ENCODE measurements at places on chromosomes 7 and 10.
A peak's percentile ranks its signal among the peaks of the same experiment; 100 is the strongest.

DNA sequence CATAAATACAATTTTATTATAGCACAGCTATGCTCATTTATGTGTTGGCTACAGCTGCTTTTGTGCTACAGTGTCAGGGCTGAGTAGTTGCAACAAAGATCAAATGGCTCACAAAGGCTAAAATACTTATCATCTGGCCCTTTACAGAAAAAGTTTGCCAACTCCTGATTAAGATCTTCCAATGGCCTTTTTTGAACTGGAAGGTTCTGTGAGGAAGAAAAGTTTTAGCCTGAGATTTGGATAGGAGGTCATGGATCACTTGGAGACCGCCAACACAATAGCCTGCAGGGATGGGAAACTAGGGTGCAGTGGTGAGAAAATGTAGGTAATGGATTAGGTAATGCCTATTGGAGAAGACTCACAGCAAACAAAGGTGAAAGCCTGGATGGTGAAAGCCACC, 169.8 kb downstream of the NOC3L start:
- no peak for DNase-seq

DNA sequence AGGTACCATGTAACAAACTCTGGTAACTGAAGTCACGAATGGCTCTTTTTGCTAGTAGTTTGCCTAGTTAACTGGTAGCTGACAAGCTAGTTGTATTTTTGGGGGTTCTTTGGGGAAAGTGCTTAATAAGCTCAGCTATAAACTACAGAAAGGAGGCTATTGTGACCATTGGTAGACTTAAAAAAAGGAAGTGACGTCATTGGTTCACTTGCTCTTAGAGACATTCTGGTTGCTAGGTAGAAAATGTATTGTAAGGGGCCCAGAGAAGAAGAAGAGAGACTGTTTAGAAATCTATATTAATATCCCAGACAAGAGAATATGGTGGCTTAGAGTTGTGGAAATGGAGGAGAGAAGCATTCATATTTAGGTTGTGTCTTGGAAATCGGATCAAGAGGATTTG, 103.0 kb downstream of the NXPH1 start:
- no peak for DNase-seq

GRCh38 chr10:92691591-92692079, 1.9 kb downstream of the HHEX start:
- peak; percentile 72 for DNase-seq

DNA sequence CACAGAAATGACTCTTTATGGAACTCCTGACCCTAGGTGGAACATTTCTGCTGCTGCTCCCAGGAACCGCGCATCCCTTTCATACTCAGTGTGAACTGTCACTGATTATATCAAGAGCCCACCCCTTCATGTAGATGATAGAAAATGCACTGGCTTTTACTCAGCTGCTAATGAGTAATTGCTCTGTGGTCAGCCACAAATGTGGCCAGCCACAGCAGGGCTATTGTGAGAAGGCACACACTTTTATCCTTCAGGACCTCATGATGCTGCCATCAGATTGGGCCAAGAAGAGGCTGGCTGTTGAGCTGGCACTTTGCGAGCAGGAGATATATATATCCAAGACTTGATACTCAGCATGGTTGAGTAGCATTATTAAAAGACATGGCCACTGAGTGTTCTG, 124.7 kb downstream of the CFAP58 start:
- DNase-seq, result no peak

- no peak for DNase-seq
These were observed 234.1 kb upstream of the KIAA1217 start for GRCh38 chr10:23974746-23975272.

GRCh38 chr7:41403291-41403690, 299.6 kb downstream of the INHBA start:
- DNase-seq, result no peak

GRCh38 chr10:95343573-95343972, 52.8 kb upstream of the PDLIM1 start:
- no peak for DNase-seq

DNA sequence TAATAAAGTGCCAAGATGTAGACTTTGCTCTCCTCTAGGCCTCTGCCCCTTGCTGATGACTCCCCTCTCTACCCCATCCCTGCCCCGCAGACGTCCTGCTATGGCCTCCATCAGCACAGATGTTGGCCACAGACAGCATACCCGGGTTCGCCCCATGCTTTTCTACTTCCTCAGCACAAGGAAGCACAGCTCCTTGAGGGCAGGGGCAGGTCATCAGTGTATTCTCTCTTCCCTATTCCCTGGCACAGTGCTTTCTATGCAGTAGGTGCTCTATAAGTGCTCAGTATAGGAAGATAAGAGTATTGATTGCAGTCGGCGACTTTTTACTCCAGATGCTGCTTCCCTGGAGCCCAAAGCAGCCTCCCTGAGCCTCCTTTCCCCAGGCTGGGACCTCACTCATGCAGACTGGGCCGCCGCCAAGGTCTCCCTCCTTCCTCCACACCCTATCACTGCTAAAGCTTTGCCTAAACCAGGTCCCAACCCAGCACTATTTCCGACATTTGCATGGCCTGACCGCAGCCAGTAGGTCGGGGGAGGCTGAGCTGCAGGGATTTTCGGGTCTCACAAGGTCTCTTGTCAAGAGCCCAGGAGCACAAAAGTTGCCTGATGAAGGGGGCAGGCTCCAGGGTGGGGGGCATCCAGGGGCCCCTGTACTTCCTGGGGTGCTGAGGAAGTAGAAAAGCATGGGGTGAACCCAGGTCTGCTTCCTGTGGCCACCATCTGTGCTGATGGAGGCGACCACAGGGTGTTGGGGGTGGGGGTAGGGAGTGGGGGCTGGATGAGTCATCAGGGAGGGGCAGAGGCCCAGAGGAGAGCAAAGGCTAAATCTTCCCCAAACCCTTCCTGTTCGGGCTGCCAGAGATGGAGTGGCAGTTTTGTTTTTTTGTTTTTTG, 8.0 kb downstream of the CALHM3 start:
- DNase-seq, result no peak

DNA sequence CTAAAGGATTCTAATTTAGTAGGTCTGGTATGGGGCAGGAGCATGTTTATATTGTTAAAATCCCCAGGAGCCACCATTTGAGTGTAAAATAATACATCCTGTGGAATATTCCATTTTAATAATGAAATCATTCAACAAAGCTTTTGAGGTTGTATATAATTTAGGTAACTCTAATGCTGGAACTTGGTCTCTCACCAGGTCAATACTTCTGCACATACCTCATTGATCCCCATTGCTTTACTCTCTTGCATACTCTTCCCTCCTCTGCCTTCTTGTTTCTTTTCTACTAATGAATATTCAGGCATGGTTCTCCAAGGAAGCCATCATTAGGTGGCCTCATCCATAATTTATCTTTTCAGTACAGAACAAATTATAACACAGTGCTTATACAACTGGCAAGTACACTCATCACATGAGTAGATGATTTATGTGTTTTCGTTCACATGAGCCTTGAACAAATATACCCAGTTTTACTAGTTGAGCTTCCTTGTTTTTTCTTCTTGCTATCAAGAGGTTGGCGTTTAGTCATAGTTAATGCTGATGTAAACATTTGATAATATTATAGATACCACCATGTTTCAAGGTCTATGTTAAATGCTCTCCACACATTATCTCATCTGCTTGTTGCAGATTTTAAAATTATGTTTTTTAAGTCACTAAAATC, 7.2 kb downstream of the PALS2 start:
- DNase-seq, result no peak

DNA sequence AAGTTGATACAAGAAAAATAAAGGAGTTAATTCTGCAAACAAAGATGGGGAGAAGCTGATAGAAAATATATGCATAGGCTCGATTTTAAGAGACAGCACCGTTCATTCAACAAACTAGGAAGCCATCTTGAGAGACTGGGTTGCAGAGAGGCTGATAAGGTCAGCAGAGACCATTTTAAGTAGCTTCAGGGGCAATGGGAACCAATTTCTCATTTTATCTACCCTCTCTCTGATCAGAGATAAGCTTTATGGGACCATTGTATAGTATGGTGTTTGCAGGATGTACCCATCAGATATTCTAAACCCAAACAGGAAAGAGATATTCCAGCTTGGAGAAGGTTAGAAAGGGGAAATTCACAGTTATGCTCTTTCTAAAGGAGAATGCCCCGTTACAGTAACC, 499.5 kb downstream of the SORCS3 start:
- no peak for DNase-seq

DNA sequence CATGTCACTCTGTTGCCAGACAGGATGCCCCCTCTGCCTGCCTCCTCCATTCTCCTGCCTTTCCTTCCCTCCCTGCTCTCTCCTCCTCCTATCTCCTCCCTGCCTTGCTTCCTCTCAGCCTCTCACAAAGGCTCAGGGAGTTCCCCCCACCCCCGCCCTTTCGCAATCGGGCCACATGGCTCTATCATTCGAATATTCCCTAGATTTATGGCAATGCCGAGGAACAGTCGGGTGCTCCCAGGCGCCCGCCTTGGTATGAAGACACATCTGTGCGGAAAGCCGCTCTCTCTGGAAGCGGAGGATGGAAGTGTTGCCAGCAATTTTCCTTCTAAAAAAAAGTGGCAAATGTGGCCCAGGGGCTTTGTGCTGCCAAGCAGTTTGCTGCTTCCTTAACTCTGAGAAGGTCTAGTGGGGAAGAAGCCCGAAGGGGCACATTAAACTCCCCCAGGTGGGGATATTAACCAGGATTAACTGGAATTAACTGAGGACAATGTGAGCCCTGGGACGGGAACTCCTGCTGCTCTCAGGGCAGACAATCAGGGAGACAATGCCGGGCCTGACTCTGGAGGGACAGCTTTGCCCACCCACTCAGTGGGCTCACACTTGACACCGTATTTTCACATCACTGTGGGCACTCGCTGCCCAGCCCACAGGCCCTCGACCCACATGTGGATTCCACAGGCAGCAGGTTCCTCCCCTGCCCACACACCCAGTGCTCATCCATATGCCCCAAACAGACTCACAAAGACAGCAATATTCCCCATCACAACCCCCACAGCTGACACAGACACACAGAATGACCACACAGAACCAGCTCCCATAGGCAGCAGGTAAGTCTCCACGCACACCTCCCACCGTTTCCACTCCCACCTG, 88.4 kb upstream of the SMNDC1 start:
- no peak for DNase-seq

DNA sequence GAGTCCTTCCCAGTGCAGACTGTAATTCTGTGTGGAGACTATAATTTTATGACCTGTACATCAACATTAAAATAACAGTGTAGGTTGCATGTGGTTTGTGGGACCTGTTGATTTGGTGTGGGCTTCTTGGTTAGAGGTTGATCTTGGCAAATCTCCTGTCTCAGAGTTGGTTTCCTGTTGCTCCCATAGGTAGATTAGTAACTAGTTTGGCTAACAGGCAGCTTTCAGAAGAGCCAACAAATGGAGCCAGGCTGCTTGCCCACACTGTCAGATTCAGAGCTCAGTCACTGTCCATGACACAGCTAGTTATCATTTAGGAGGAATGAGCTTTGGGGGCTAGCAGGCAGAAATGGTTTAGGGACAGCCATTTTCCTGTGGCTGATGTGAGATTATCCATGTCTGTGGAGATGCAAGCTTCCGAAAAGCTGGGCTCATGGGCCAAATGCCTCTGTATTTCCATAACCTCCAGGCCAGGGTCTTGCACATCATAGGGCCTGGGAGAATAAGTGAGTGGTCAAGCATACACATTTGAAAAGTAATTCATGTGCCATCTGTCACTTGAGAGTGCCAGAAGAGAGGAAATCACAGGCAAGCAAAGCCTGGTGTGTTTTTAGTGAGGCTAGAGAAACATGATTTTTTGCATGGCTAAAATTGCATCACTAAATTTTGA, 33.4 kb downstream of the CCM2 start:
- DNase-seq, result no peak

- no peak for DNase-seq
These were observed 120.1 kb downstream of the ELAPOR2 start for GRCh38 chr7:86939197-86939814.

DNA sequence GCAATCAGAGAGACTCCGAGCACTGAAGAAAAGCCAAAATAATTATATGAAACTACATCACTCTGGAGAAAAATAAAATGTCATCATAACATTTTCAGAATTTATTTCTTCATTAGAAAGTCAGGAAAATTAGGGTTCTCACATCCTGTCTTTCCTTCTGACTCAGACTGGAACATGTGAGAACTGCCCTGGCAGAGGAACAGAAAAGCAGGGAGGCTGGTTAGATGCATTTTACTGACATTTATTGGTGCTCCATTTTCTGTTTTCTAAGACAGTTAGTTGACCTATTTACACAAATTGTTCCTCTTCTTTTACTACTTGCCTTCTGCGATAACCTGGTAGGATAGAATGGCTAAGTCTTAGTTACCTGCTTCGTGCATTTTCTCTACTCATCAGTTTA, 58.6 kb upstream of the ANK3 start:
- DNase-seq, result no peak

DNA sequence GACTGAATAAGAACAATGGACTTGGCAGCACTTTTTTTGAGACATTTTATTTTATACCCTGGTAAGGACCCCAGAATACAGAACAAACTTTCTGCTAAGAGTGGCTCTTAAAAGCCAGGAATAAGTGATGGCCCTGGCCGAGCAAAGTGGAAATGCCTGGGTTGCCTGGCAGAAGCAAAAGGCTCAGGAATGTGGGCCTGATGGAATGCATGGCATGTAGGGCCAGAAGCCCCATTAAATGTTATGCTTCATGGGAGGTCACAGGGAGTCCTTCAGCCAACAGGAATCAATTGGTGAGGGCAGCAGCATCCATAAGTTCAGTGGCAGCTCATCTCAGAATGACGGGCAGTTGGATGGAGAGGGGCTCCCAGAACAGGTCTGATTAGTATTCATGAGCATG, 301.5 kb upstream of the CACNA2D1 start:
- DNase-seq, result no peak

DNA sequence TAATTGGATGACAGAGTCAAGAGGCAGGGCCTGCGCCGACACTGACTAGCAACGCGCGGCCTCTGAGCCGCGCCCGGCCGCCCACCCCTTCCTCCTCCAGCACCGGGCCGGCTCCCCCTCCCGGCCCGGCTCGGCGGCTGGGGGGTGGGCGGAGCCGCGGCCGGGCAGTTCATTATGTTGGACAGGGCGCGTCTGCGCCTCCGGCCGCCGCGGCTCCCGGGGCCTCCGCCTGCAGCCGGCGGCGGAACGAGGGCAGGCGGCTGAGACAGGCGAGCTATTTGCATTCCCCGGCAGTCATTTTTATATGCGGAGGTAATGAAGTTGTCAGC, 106.7 kb downstream of the SNX10 start:
- DNase-seq, result peak; percentile 83

- DNase-seq, result no peak
These were observed 1.3 kb downstream of the MBLAC1 start for GRCh38 chr7:100127866-100128636.

GRCh38 chr10:125444790-125445189, 238.2 kb downstream of the TEX36 start:
- no peak for DNase-seq

- no peak for DNase-seq
These were observed 104.5 kb downstream of the RAB11FIP2 start for GRCh38 chr10:117942226-117942625.
